ENCODE measurements at places on chromosomes 7 and 10. TPM values are rescaled to one million over a fixed set of nuclear protein-coding genes. Genes with fewer than 3 reads are reported as not detected.

PRSS2 gene
- total RNA-seq: not detected

FZD1 gene
- 12.1 TPM for total RNA-seq

SPDYE2 gene
- not detected for total RNA-seq

DNA sequence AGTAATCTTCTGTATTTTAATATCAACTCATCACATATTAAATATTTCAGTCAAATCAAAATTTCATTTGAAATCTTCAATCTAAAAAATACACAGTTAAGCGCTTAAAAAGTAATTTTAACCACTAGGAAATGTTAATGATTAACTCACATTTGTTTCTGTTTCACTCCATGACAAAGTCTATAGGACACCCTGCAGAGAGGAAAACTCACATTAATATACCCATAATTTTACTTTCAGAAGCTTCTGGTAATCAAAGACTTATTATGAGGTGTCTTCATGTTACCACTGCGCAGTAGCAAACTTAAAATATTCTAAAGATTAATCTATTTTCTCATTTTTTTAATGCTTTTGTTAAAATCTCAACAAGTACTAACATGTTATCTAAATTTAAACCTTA is 41.0 kb upstream of the ZNF518A start:
- no peak for DNase-seq

DNA sequence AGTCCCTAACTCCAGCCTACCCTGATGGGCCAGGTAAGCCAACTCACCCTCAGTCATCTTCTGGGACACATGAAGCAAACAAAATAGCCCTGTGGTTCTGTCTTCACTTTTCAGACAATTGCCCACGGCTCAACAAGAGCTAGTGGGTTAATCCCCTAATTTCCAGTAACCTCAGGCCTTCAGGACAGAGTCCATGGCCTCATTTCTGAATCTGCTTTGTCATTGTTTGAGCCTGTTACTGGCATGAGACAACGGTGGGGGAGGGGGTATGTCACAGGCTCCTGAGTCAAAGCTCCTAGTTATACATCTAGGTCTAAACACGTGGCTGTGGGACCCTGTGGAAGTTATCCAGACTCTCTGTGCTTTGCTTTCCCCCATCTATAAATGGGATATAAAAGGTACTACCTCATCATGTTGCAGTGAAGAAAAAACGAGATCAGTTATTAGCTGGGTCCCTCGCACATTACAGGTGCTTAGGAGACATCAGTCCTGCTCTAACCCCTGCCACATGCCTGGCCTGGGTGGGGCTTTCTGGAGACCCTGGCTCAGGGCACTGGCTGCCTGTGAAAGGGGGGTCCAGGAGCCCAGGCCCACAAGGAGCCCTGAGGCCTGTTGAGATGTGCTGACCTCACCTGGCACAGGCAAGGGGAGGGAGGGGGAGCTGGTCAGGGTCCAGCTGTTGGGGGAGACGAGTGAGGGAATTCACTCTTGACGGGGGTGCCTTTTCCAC is 16.5 kb downstream of the MAT1A start:
- DNase-seq: no peak

DNA sequence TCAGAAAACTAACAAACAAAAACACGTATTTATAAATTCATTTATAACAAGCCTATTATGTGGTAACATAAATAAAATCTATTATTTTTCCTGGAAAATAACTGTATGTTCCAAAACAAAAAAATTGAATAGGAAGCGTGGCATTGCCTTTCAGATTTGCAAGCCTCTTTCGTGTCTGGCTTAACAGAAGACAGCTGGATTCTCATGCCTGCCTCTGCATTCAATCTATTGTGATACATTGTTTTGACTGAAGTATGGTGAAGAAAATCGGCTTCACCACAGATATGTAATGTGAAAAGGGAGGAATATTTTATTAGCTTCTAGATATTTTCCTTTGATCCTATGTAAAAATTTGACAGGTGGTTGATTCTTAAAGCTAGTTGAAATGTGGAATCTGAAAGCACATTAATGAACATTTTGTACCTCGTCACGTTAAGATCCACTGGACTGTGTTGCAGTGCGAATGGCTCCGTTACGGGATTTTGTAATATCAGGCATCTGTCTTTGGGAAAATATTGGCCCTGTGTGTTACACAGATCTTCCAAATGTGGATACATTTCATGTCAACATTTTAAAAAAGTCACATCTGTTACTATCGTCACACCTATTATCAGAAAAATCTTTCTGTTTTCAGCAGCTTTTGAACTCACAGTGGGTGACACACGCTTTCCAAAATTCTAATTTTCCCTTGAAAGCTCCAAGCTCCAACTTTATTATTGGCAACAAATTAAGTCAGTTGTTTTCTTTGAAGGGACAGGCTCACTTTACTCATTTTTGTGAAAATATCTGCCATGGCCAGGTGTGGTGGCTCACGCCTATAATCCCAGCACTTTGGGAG is 26.2 kb downstream of the PALD1 start:
- no peak for DNase-seq

DNA sequence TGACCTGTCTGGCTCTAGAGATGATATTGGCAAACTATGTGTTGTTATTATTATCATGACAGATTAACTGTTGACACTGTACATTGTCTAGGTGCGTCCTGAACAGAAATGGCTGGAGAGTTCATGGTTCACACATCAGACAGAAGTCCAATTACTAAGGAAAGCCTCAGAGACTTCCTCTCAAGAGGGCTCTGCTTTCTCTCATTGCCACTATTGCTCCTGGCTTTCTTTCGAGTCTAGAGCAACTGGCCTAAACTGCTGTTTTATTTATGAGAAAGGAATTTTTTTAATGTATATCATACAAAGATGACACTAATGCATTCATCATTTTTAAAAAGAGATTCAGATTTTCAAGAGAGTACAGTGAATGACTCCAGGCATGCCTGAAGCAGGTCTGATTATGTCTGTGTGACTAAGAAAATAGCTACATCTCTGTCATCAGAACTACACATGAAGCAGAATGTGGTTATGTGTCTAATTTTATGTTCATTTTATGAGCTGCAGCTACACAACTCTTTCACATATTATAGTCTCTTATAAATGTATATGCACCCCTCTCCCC is 30.4 kb downstream of the NRCAM start:
- DNase-seq: no peak

DNA sequence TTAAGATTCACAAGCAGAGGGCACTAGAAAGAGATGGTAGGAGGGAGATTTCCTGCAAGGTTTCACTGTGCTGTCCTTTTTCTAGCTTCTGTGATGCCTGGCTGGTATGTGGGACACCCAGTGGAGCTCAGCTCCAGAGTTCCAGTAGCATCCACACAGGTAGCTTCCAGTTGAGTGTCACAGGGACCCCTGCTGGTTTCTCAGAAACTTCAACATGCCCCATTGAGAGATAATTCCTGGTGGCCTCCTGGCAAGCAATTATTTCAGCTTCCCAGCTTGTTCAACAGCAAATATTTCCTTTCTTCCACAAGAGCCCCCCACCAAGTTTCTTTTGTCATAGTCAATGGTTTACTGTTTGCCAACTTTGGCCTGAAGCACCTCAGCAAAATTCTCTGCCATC is 858.7 kb downstream of the REEP3 start:
- DNase-seq: no peak
